ENCODE measurements at places on chromosomes 7 and 10. TPM values are rescaled to one million over a fixed set of nuclear protein-coding genes. Genes with fewer than 3 reads are reported as not detected.

GRCh38 chr10:67790534-67791408 lies 47.2 kb downstream of the DNAJC12 start:
- no peak overlapping the region for H3K27ac ChIP-seq
- no peaks in the 10 kb centered on the region for H3K36me3 ChIP-seq
- no peak overlapping the region for H3K4me3 ChIP-seq
- H3K27me3 ChIP-seq, result no peaks in the 10 kb centered on the region

GRCh38 chr10:55668326-55668922 lies 692.6 kb downstream of the ZWINT start:
- H3K27me3 ChIP-seq, result no peaks in the 10 kb centered on the region
- H3K4me1 ChIP-seq, result no peaks in the 10 kb centered on the region
- no peak overlapping the region for H3K27ac ChIP-seq
- H3K4me3 ChIP-seq, result no peak overlapping the region
- no peaks in the 10 kb centered on the region for H3K36me3 ChIP-seq

The SRRM3 gene
- total RNA-seq, result 0.31 TPM

The NANOS1 gene
- 3.7 TPM for total RNA-seq

DNA sequence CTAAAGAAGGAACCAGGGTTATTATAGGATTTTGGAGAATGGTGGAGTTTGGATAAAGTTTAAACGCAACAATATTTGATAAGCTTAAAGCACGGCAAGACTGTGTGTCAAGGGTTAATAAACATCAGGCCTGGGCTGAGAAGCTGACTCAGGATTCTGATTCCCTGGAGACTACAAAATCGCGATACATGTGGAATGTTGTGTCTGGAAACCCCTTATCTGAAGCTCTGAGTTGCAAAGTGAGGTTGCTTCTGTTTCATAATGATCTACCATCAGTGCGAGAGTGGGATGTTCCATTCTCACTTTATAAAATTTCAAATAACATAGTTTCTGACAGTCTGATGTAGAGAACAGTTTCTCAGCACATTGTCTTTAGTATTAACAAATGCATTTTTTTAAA lies 7.8 kb downstream of the C1GALT1 start:
- no peaks in the 10 kb centered on the region for H3K27me3 ChIP-seq
- no peak overlapping the region for H3K4me3 ChIP-seq
- H3K27ac ChIP-seq, result no peak overlapping the region
- no peaks in the 10 kb centered on the region for H3K36me3 ChIP-seq

GRCh38 chr7:15891151-15891881 lies 204.8 kb upstream of the MEOX2 start:
- H3K4me3 ChIP-seq, result no peak overlapping the region
- no peaks in the 10 kb centered on the region for H3K4me1 ChIP-seq
- no peaks in the 10 kb centered on the region for H3K36me3 ChIP-seq
- no peaks in the 10 kb centered on the region for H3K27me3 ChIP-seq
